ENCODE measurements at places on chromosomes 13 and 19.
A peak's percentile ranks its signal among the peaks of the same experiment; 100 is the strongest.

GRCh38 chr13:74835579-74835978, 646.4 kb downstream of the TBC1D4 start:
- DNase-seq = no peak

DNA sequence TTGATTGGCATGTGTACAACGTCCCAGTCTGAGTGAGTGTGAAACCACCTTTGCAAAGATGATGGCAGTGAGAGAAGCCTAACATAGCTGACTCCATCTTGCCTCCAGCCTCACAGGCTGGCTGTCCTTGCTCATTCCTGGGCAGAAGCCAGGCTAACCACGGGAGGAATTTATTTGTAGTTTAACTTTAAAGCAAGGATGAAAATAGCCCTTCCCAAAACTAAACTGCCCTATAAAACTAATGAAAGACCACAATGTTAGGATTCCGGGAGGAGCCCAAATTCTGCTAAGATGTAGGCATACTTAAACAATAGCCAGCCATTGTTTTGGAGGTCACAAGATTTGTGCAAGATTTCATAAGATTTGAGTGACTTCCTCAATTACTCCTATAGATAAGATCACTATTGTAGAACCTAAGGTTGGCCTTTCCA, 96.6 kb upstream of the LSM14A start:
- DNase-seq = no peak

- DNase-seq = no peak
Measured at GRCh38 chr13:28953714-28954418, 133.7 kb downstream of the MTUS2 start.

- no peak for DNase-seq
Measured at GRCh38 chr19:41708481-41708880, at the start of gene CEACAM5. TSS of gene CEACAM5 (plus strand) at chr19:41708626. CDS start at chr19:41708732, 106 bp downstream.

GRCh38 chr13:112880976-112881540, 88.0 kb upstream of the MCF2L start:
- no peak for DNase-seq

GRCh38 chr13:40061466-40062450, 406.3 kb downstream of the COG6 start:
- no peak for DNase-seq

GRCh38 chr19:50414864-50415660, 3.7 kb upstream of the SPIB start:
- DNase-seq = peak; percentile 60

- DNase-seq = no peak
Measured at GRCh38 chr13:111584101-111584672, 263.7 kb downstream of the TEX29 start.

- DNase-seq = no peak
Measured at GRCh38 chr13:62779161-62779560, 1363.5 kb upstream of the PCDH20 start.

GRCh38 chr13:112596235-112596634, 8.3 kb upstream of the TUBGCP3 start:
- no peak for DNase-seq

- DNase-seq = no peak
Measured at GRCh38 chr19:13681509-13681908, 82.8 kb upstream of the MRI1 start.

GRCh38 chr19:43329989-43330388, 23.5 kb upstream of the CD177 start:
- DNase-seq = no peak

- DNase-seq = no peak
Measured at GRCh38 chr13:107234319-107235073, 666.6 kb upstream of the ARGLU1 start.

- DNase-seq = no peak
Measured at GRCh38 chr13:34842466-34842865, 99.6 kb upstream of the NBEA start.

DNA sequence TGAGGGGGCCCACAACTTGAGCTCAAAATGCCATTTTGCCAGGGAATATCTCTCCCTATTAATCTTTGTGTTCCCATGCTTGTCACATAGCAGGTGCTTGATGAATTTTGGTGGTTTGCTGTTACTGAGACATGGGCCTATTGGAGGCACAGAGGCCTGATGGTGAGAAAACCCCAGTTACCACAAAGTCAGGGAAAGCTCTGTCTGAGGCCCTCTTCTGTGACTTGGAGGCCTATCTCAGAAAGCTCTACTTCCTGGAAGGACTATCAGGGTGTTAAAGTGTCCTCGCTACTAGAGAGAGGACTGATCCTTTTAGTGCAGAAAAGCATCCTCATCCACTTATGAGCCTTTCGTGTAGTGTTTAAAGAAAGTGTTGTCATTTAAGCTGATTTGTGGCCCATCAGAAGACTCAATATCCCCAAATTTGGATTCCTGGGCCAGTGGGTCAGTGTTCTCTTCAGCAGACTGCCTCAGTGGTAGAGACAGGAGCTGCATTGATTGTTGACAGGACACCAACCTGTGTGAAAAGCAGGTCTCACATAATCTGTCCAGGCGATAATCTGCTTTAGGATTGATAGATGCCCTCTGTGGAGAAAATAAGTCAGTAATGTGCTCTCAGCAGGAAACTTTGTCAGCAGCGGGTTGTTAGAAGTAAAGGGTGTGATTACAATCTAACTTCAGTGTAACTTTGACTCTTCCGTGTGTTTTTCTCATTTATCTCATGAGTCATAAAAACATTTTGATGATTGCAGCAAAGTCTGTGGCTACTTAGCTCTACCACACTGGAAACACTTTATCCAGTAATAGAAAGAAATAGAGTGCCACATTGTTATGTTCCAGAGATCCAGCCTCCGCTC, 121.0 kb downstream of the AKAP11 start:
- peak; percentile 27 for DNase-seq

DNA sequence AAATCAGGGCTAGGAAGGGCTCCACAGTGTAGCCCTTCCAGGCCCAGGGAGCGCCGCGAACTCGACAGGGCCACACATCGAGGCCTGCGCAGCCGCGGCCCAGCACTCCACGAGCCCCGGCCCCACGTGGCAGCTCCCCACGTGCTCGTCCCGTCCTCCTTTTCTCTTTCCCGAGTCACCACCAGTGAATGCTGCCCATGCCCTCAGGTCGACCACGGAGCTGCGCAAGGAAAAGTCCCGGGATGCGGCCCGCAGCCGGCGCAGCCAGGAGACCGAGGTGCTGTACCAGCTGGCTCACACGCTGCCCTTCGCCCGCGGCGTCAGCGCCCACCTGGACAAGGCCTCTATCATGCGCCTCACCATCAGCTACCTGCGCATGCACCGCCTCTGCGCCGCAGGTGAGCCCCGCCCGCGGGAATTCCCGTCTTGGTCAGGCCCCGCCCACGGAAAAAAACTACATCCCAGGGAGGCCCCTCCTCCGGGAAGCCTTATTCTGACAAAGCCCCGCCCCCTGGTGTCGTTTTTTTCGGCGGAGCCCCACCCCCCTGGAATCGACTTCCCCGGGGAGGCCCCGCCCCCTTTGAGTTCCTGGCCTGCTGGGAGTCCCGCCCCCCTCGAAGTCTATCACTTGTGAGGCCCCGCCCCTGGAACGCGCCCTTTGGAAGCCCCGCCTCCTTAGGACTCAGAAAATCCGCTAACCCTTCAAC, 7.0 kb downstream of the HIF3A start:
- no peak for DNase-seq

DNA sequence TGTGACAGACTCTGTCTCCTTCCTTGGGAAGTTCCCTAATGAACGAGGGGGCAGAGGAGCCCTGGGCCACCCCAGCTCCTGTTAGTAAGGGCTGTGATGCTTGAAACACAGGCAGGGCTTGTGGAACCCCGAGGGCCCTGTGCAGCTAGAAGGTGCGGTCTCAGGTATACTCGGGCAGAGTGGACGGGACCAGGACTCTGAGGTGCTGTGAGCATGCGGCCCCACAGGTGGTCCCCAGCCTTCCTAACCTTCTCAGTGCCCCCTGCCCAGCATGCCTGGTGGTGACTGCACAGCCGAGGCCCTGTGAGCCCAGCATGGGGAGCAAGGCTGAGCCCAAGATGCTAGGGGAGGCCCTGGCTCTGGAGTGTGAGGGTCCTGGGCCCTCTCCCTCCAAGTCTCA, 4.0 kb upstream of the SIGLEC8 start:
- no peak for DNase-seq

DNA sequence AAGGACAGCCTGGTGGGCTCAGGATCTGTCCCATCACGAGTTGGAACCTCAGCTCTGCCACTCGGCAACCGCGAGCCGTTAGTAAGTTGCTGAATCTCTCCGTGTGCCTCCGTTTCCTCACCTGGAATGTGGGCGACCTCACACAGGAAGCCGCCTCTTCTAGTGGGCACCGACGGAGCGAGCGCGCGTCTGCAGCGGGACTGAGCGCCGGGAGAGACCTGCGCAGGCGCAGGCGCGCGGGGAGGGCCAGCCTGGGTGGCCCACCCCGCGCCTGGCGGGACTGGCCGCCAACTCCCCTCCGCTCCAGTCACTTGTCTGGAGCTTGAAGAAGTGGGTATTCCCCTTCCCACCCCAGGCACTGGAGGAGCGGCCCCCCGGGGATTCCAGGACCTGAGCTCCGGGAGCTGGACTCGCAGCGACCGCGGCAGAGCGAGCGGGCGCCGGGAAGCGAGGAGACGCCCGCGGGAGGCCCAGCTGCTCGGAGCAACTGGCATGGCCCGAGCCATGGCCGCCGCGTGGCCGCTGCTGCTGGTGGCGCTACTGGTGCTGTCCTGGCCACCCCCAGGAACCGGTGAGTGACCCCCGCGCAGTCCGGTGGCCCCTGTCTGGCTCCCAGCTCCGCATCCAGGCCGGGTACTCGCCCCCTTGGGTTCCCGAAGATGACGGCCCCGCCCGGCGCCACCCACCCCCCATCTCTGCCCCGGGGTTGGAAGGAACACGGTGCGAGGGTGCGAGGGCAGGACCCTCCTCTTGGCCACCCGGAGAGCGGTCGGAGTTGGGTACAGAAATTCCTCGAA, at the start of gene PVR:
PVR (plus strand) TSS at position 306 of the 797 bp plus-strand sequence; CDS start at position 493, 187 bp downstream.
- DNase-seq = no peak

DNA sequence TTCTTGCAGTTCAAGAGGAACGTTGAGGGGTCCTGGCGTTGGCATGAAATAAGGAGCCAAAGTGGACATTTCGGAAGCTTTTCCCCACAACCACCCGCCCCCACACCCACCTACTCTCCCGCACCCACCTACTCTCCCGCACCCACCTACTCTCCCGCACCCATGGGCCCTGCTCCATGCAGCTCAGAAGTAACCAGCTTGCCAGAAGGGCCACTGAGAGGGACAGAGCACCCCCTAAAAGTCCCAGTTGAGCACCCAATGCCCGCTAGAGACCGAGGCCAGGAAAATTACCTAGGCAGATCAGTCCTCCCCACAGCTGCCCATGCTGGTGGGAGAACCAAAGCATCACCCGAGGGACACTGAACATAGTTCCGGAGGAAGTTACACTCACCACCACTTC, 11.8 kb downstream of the VSTM2B start:
- DNase-seq = no peak

DNA sequence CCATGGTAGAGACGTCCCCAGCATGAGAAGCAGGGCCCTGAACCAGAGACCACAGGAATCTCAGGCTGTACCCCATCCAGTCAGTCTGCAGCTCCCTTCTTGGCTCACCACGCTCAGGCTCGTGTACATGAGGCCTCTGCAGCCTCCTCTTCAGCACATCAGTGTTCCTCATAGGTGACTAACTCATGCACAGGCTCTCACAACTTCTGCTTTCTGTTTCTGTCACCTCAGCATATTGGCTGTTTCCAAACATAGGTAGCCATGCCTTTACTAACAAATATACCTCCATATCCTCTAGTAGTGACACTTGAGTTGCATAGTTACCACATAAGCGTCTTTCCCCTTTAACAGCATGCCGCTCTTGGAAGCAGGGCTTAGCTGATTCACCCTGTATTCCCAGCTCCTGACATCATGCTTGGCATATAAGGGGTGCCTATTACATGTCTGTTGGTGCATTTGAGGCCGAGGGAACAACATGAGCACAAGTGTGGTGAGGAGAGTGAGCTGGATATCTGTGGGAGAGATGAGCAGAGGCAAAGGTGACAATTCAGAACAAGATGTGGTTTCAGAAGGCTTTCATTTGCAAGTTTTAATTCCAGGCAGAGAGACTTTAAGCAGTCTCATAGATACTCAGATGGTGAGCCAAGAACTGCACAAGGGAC, 16.7 kb downstream of the ZNF473 start:
- DNase-seq = no peak

DNA sequence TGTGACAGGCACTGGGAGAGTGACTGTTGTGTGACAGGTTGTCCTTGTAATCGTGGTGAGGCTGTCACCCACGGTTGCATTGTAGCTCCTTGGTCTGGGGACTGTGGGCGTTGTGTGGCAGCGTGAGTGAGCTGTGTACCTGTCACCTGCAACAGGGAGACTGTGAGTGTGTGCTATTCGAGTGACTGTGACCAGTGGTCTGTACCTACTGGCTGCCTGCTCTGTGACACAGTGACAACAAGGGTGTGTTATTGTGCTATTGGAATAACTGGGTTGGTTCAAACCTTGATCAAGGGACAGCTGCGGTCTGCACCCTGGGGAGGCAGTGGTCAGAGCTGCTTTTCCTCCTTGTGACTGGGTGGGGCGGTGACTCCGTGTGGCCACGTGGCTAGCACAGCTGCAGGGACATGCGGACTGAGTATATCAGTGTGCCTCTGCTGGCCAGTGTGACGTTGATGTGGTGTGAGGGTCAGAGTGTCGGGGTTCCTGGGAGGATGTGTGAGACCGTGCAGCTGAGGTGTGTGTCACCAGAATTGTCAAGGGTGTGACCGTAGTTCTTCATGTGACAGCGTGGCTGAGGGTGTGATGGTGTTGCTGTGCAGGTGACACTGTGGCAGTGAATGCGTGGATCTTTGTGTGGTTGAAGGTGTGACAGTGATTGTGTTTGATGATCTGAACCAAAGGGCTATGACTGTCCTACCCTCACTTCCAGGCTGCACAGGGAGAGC, 10.1 kb upstream of the NFIX start:
- peak; percentile 20 for DNase-seq

GRCh38 chr13:72198967-72199560, 332.1 kb upstream of the DACH1 start:
- no peak for DNase-seq

- DNase-seq = no peak
Measured at GRCh38 chr19:45528744-45529419, 21.6 kb downstream of the VASP start.

GRCh38 chr13:22748866-22749577, 431.8 kb upstream of the SGCG start:
- no peak for DNase-seq

- no peak for DNase-seq
Measured at GRCh38 chr13:81986308-81986707, 1645.4 kb upstream of the SPRY2 start.

DNA sequence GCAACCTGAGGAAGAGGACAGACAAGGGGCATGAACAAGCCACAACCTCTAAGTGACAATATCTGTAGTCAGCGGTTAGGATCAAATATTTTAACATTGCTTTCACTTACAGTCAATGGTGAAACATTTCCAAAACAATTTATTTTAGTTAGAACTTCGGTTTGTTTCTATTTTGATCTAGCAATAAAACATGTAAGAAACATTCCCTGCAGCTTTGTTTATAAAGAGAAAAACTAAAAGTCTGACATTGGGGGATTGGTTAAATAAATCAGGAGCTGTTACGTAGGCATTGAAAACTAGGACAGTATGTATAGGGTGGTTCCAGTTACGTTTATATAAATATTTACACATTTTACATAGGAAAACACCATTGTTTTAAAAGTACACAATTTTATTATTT, 3.4 kb downstream of the URI1 start:
- DNase-seq = no peak

- no peak for DNase-seq
Measured at GRCh38 chr13:31987535-31988170, 43.9 kb upstream of the FRY start.

Measured in stimulated activated CD8-positive, alpha-beta memory T cell treated with anti-CD3 and anti-CD28 coated beads, Interleukin-7, amount 100 ng/mL, for 1 hour (primary cell).